ENCODE measurements at places on chromosomes 7 and 10.

GRCh38 chr10:131311661-131312477 lies at the start of gene TCERG1L:
TSS of gene TCERG1L (minus strand) at chr10:131311721. CDS start at chr10:131311635, 86 bp downstream.
- no peak for DNase-seq

GRCh38 chr7:134919240-134919641 lies 67.1 kb upstream of the AGBL3 start:
- DNase-seq = no peak

GRCh38 chr10:98135222-98135899 lies 904 bp downstream of the R3HCC1L start:
- no peak for DNase-seq

- peak; percentile 33 for DNase-seq
Measured at GRCh38 chr7:29319719-29320521, 125.3 kb downstream of the CHN2 start.

- DNase-seq = no peak
Measured at GRCh38 chr7:47696152-47696710, 114.3 kb upstream of the TNS3 start.

DNA sequence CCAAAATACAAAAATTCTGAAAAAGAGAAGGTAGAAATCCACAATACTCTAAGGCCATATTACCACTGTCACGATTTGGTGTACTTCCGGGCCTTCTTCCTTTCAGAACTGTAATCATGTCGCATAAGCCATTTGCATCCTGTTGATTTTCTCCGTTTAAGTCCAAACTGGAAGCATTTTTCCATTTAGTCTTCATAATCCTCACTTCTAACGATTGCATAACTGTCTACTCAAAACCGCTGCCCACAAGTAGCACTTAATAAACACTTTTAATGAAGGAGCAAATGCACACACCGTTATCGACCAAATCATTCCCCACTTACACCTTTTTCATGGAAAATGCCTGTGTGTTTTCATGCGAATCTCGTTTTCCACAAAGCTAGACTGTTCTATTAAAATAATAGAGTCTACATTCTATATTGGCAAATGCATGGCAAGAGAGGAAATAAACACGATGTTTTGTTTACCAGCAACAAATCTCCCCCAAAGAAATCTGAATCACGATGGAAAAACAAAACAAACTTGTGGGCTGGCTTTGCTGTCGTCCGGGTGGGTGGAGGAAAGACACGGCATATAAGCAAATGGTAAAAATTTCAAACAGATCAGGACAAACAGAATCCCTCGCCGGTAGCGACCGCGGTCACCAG lies 1.0 kb downstream of the ATE1 start:
- DNase-seq = no peak
